T47D (cell line): ENCODE measurements at places on chromosomes 13 and 19.

DNA sequence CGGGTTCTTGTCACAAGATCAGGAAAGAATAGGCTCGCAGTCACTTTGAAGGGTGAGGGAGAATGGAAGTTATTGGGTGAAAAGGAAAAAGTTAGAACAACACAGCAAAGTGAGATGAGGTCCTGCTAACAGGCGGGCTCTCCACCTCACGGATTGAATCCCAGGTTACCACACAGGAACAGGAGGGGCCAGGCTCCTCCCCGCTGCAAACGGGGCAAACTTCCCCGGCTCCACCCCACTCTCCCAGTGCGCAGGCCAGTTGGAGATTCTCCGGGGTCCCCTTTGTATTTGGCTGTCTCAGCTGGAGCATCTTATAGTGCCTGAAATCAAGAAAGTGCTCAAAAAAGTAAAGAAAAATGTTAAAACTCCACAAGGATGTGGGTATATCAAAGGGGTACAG is 78.3 kb upstream of the IPO5 start:
- no peak for DNase-seq

- DNase-seq, result peak; percentile 63
These were observed 598.6 kb upstream of the PCDH20 start for GRCh38 chr13:62014299-62014698.

DNA sequence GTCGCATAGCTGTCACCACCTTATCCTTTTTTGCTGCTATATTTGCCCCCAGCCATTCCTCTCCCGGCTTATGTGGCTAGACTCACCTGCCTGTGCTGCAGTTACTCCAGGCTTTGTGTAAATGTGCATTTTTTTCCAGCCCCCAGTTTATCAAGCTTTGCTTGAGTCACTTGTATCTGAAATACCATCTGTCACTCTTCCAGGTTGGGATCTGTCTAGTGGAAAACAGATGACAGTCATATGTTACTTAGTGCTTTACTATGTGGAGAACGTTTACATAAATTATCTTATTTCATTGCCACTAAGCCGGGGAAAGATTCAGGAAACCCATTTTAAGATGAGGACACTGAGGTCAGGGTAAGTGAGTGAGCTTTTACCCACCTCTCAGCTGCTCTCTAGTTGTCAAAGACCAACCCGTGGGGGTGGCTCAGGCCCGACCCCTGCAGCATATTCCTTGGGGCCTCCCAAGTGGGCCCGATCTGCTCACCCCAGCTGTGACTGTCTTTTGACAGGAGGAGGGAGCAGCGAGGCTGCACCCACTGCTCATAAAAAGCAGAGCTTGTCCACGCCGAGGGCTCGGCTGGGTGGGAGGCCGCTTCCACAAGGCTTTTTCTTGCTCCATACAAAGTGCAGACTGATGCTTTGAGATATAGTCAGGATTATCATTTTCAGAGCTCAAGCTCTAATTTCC is 7.2 kb downstream of the GJB2 start:
- no peak for DNase-seq

GRCh38 chr13:50636007-50636704 is 207.3 kb downstream of the DLEU7 start:
- DNase-seq, result no peak

DNA sequence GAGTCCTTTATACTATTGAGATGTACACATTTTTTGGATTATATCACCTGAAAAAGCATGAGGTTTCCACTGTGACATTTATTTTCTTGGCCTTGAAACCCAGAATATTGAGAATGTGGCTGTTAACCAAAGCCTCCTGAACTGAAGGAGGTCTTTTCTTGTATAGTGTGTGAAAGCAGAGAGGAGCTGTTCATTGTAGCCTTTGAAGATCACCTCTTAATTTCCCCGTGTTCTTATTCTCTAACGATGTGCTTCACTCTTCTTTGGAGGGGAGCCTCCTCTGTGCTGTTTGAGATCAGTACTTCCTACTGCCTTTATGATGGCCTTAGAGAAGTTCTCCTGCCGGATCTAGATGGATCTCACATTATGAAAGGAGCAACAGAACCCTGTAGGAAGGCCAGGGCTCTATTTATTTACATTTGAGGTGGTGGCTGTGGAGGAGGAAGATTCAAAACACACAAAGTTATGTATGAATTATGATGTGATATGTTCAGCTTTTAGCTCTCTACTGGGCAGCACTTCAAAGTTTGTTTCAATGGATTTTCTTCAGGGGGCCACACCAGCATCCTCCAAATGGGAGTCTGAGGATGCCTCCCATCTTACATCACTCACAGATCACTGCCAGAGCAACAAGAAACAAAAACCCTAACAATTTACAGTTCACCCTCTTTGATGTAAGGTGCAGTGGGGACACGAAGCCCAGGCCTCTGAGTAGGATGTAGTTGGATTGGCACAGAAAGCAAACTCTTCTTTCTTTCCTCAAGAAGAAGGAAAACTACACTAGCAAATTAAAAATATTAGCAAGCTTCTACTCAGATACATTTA is 322.3 kb downstream of the DLEU7 start:
- DNase-seq, result no peak

- peak; percentile 17 for DNase-seq
These were observed 48.8 kb downstream of the BICRA start for GRCh38 chr19:47657719-47658118.

GRCh38 chr13:60402022-60402421 is 5.0 kb downstream of the TDRD3 start:
- DNase-seq, result no peak

GRCh38 chr19:616062-616700 is 17.2 kb downstream of the POLRMT start:
- DNase-seq, result no peak

DNA sequence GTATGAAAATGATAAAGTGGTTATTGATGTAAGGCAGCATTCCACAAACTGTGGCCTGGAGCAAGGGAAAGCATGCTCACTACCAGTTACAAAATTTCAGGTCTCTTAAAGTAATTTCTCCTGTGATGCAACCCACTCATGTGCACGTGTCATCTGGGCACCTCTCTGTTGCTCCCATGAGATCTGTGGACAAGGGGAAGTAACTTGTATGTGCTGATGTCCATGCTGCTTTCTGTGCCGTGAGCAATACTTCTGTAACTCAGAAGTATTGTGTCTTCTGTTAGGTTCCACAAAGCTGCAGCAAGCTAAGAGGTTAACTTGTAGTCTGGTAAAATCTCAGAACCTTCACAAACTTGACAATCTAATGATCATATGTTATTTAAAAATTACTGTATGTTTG is 930.0 kb upstream of the SLITRK6 start:
- DNase-seq, result no peak

GRCh38 chr13:111917086-111917485 is 149.9 kb upstream of the SOX1 start:
- DNase-seq, result no peak

DNA sequence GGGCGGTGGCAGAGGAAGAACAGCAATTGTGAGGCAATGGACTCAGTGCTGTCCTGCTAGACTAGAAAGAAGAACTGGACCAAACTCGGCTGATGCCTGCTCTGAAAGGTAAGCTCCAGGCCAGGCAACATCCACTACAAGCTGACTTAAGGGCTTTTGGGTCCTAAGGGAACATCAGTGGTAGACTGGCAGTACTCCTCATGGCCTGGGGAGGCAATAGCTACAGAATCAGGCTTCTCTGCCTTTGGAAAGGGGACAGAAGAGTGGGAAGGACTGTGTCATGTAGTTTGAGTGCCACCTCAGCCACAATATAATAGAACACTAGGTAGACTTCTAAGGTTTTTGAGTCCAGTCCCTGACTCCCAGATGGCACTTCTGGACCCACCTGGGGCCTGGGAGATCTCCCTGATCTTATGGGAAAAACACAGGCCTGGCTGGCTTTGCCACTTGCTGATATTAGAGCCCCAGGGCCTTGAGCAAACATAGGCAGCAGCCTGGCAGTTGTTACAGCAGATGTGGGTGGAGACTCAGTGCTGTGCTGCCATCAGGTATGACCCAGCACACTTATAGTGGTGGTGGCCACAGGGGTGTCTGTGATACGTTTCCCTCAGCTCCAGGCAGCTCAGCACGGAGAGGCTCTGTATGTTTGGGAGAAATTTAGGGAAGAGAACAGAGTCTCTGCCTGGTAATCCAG is 9.2 kb upstream of the CLC start:
- DNase-seq, result no peak

DNA sequence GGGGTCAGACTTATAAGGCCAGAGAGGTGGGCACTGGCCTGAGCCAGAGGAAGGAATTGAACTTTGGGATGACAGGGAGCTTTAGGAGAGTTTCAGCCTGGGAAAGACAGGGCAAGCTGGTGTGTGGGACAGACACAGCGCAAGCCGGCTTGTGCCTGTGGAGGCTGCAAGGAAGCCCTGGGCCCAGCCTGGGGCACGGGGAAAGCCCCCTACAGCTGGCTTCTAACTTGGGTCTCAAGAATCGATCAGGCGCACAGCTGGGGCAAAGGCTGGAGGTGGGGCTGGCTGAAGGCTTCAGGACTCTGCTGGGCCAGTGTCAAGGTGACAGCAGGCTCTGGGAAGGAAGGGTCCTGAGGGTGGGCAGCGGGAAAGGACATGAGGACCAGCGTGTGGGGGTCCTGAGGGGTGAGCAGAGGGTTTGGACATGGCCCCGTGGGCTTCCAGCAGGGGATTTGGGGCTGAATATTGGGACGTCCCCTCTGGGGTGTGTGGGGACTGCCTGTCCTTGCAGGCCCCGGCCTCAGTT is 3.0 kb downstream of the PTOV1 start:
- no peak for DNase-seq

DNA sequence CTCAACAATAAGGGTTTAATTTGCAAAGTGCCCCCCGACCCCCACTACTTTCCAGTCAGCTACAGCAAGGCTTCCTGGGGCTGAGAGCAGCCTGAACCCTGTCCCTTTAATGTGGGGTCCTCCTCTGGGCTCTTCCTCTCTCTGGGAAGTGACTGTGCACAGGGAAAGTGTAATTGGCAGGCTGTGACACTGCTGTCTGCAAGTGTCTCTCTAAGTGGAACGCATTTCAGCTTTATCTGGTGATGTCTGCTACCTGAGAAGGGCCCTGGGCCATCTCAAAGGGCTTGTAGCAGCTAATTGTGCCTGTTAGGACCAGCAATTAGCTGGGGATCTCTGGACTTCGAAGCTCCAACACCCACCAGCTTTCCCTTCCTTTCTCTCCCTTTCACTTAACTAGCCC is 406.6 kb downstream of the TSHZ3 start:
- no peak for DNase-seq

DNA sequence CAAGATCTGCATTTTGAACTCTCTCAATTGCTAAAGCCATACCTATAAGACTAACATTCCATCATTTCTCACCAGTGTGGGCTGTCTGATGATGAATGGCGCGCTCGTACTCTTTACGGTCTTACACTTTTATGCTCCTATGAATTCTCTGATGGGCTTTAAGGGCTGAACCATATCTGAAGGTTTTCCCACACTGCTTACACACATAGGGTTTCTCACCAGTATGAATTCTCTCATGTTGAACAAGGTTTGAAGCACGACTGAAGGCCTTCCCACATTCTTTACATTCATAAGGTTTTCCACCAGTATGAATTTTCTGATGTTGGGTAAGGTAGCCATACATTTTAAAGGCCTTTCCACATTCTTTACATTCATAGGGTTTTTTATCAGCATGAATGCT is 18.8 kb upstream of the ZNF607 start:
- DNase-seq, result no peak

GRCh38 chr19:31290931-31291590 is 58.2 kb downstream of the TSHZ3 start:
- DNase-seq, result no peak

DNA sequence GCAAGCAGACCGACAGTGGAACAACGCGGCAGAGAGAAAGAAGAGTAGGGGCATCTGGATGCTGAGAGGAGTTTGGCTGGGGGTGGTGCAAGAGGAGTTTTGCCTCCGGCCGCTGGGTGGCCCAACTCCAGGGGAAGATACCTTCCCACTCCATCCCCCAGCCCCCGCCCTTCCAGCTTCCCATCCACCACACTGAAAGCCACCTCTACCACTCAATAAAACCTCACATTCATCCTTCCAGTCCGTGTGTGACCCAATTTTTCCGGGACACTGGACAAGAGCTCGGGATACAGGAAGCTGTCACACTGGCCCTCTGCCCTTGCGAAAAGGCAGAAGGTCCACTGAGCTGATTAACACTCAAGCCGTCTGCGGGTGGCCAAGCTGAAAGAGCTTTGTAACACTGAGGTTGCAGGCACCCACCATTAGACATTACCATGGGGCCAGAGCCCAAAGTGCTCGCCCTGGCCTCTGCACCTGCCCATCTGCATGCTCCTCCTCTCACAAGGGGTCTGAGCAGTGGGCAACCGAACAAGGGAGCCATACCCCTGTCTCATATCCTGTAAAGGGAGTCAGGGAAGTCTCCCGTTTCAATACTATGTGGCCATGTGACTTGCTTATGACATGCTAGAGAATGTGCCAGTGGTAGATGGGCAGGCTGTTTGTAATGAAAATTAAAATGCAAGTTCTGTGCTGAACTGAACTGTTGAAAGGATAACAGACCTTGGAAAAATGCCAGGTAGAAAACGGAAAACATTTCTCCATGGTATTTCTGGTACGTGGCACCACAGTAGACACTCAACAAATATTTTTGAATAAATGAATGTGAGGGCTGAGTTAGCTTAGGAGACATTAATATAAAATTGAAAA is 205.1 kb upstream of the STARD13 start:
- DNase-seq, result no peak

DNA sequence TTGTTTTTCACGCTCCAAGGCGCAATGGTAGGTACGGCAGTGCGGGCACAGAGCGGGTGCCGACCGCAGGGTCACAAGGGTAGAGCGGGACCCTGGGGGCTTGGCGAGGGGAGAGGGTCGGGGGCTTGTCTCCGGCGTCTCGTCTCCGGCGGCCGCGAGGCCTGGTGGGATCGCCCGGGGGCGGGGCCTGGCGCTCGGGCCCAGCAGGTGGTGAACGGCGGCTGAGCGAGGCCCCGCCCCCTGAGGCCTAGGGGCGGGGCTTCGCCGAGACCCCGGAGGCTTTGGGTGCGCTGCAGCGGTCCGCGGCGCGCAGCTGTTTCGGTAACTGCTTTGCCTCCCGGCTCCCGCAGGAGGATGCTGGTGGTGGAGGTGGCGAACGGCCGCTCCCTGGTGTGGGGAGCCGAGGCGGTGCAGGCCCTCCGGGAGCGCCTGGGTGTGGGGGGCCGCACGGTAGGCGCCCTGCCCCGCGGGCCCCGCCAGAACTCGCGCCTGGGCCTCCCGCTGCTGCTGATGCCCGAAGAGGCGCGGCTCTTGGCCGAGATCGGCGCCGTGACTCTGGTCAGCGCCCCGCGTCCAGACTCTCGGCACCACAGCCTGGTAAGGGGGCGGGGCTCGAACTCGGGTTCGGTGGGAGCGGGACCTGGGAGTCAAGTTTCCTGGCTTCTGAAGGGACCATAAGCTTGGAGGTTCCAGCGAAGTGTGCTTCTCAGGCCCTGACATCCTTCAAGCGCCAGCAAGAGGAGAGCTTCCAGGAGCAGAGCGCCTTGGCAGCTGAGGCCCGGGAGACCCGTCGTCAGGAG is at the start of gene TSEN34:
Gene TSEN34, plus strand, starts transcription at position 298 of the 800 bp plus-strand sequence. Its CDS starts 57 bp downstream, at position 355.
- no peak for DNase-seq

GRCh38 chr13:50726164-50726563 is 117.3 kb downstream of the DLEU7 start:
- DNase-seq, result no peak
